ENCODE measurements at places on chromosomes 3 and 15.

GRCh38 chr15:49036650-49037545 lies 9.3 kb downstream of the SECISBP2L start:
- DNase-seq = no peak

DNA sequence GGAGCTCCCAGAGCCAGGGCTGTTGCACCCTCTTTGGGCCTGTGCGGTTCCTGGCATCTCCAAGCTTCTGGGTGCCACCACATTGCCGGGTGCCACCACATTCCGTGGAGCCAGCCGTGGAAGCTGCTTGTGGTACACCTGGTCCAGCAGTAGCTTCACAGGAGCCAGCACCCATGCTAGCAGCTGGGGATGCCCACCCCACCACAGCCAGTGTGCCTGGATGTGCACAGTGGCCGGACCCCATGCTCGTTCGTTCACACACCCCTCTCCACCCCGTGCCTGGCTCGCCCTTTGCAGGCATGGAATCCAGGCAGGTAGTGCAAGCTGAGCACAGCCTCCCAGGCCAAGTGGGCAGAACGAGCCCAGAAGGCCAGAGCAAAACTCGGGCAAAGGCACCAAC lies 1029.8 kb upstream of the GBE1 start:
- DNase-seq = no peak

DNA sequence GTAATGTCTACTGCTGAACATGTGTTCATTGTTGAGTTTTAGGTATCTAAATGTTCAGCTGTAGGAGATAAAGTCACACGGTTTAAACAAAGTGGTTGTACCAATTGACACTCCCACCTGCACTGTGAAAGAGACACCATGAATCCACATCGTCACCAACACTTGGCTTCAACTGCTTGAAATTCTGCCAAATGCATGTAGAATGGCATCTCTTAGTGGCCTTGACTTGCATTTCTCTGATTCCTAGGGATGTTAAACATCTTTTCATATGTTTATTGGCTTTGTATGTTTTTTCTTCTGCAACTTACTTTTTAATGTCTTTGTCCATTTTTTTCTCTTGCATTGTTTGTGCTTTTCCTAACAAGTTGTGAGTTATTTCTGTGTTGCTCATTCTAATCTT lies 43.4 kb downstream of the RPLP1 start:
- DNase-seq = no peak

- DNase-seq = no peak
Observed at GRCh38 chr3:194382892-194383223, 13.3 kb upstream of the LRRC15 start.
